ENCODE measurements at places on chromosomes 5 and 9.

DNA sequence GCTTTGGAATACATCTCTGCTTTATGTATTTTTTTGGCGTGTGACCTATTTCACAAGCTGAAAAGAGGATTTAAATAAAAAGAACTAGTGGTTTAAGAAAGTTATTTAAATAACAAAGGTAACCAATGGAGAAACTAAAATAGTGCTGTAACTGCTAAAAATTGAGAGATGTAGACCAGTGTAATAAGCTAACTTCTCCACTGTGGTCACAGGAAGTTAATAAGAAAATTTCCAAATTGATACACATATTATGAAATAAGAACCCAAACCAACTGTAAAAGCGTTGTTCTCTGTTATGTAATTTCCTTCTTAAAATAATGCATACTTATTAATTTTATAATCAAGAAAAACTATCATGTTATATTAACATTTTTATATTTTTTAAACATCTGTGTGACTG is 29.1 kb upstream of the ZFAND5 start:
- DNase-seq, result no peak

GRCh38 chr5:7856855-7857254 is 5.9 kb upstream of the CFAP90 start:
- peak; percentile 65 for DNase-seq

- DNase-seq, result no peak
Measured at GRCh38 chr5:179827680-179828079, 7.0 kb downstream of the SQSTM1 start.

DNA sequence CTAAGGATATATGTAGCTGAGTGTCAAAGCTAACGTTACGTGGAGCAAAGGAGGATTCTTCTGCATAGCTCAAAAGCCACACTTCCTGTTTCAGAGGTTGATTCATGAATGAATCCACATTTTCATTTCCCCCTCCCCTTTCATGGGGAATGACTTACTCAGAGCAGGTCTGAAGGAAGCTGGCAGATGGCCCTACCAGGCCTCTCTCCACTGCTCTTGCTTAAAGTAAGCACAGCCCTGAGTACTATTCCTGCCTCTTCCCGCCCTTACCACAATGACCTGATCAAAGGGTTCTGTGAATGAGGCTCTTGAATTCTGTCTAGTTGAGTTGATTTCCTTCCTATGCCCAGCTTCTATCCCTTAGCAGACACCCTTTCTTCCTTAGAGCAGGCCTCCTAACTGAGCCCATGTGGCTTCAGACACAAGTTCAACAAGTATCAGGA is 6.3 kb downstream of the IGIP start:
- no peak for DNase-seq

DNA sequence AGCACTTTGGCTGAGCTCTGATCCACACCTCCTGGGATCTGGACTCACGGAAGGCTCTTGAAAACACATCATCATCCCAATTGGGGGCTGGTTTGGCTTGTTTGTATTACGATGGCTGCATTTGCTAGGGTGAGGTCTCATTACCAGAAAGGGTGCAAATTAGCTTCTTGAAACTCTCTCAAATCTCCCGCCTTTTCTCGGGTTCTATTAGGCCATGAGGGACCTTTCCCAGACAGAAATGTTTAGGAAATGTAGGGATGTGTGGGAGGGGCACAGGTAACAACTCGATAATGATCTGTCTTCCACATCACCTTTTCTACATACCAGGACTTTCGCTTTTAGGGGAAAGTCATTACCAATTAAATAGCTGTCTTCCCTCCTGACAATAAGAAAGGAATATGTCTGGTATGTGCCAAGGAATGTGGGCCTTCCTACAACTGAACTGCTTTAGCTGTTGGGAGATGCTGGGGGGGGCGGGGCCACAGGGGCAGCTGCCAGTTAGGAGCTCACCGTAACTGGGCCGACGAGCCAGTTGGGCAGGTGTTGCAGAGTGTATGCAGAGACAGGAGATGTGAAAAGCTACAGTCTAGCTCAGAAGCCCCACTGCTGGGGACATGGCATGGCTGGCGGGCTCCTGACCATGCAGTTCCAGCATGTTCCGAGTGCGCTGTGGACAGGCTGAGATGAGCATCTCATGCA is 71.2 kb downstream of the AK8 start:
- DNase-seq, result no peak

DNA sequence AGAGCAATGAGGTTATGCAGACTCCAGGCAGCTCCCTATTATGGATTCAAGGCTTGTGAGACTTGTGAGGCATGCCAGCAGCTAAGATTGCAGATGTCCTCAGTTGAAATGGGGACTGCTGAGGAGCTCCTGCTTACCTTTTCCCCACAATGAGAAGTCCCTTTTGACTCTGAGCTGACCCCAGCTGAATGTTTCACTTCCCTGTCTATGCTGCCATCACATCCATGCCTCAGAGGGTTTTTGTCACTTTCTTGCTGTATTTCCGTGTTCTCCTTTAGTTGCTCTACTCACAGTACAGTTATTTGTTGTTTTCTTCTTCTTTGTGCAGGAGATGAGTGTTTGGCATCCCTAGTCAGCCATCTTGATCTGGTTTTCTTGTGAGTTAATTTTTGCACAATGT is 18.8 kb upstream of the OR2S2 start:
- no peak for DNase-seq

DNA sequence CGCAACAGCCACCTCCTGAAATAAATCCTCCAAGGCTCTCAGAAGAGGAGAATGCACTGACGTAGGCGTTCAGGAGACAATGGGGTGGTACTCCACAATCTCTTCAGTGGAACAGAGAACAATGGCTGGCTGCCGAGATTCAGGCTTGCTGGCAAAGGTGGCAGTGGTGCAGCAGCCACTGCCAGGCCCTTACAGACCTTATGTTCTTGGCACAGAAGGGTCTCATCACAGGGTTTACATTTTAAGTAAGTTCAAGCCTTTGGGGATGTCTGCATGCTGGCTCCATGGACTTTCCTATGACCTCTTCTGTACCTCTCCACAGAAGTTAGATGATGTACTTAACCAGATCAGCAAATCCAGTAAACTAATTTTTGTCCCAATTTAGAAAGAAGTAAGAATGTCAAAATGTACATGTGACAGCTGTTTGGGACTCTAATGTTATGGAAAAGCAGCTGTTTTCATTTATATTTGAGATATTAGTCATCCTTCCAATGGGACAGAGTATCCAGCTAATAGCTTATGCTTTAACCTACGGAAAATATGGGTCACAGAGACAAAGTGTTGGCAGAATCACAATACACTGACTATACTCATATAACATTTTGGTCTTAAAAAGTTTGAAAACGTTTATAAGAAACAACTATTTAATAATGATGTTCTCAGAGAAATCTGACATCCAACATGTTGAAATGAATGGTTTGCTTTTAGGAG is 180.9 kb downstream of the MAPKAP1 start:
- peak; percentile 38 for DNase-seq
